ENCODE measurements at places on chromosomes 7 and 10. TPM values are rescaled to one million over a fixed set of nuclear protein-coding genes. Genes with fewer than 3 reads are reported as not detected.

DNA sequence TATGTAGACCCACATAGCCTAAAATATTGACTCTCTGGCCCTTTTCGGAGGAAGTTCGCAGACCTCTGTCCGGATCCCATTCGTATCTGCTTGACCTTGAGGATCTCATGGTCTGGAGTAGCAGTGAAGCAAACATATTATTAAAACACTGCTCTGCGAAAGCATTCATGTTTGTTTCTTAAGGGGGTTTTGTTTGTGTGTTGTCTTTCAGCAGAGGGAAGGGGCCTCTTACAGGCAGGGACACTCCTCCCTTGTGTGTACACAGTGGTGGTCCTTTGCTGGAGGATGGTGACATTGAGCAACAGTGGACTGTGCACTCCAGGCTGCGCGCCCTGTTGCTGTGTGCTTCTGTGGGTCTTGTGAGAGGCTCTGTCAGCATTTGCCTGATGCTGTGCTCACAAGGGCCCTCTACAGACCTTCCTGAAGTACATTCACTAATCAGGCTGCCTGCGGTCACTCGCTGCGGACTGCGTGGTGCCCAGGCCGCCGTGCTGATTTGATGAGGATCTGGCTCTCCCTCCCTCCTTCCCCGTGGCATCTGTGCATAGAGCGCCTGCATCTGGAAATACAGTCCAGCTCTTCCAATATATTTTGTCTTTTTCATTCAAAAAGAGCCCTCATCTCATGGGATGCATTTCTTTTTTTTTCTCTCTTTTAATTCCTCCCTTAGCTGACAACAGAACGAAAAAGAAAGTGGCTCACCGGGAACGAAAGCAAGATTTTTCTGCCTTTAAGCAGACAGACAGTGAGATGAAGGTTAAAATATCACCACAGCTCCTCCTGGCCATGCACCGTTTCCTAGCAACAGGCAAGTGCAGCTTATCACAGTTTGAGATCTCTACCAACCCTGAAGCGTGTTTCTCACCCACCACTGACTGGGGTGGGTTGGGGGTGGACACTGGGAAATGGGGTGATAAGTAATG is 135.8 kb downstream of the CNNM2 start:
- peak; percentile 38 for DNase-seq
- H3K4me3 ChIP-seq: peak overlapping the region; percentile 52
- peaks cover 23% of the 10 kb centered on the region for H3K4me1 ChIP-seq
- H3K27me3 ChIP-seq: no peaks in the 10 kb centered on the region

GRCh38 chr10:7428673-7429350 is 18.0 kb upstream of the SFMBT2 start:
- no peaks in the 10 kb centered on the region for H3K36me3 ChIP-seq
- no peak overlapping the region for H3K4me3 ChIP-seq
- no peak for DNase-seq
- H3K4me1 ChIP-seq: peaks cover 5% of the 10 kb centered on the region
- no peak overlapping the region for H3K27ac ChIP-seq

The ACTL6B gene
- total RNA-seq: not detected

DNA sequence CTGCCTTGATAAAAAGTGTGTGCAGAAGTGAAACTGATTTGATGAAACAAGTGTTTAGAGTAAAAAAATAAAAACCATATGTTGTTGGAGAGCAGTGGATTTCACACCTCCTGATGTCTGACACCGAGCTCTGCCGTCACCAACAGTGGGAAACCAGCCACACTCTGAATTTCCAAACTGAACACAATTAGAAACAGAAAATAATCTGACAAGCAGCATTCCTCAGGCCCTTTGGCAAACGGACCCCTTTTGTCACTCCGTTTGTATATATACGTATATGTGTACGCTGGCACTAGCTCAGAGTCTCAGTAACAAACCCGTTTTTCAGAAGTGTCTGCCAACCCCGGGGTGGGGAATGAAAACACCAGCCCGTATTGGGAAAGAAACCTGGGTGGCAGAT is 32.4 kb downstream of the TACC2 start:
- no peaks in the 10 kb centered on the region for H3K27me3 ChIP-seq
- H3K4me3 ChIP-seq: no peak overlapping the region
- H3K27ac ChIP-seq: no peak overlapping the region
- no peak for DNase-seq
- H3K4me1 ChIP-seq: no peaks in the 10 kb centered on the region

GRCh38 chr7:76201732-76202665 is at the start of gene SRRM3:
Gene SRRM3 (plus strand): TSS chr7:76201896. CDS start chr7:76235067, 33,171 bp downstream.
- H3K27me3 ChIP-seq: peaks cover 13% of the 10 kb centered on the region
- peak; percentile 80 for DNase-seq
- no peaks in the 10 kb centered on the region for H3K36me3 ChIP-seq
- no peak within 1 kb of the TSS for H3K27ac ChIP-seq

DNA sequence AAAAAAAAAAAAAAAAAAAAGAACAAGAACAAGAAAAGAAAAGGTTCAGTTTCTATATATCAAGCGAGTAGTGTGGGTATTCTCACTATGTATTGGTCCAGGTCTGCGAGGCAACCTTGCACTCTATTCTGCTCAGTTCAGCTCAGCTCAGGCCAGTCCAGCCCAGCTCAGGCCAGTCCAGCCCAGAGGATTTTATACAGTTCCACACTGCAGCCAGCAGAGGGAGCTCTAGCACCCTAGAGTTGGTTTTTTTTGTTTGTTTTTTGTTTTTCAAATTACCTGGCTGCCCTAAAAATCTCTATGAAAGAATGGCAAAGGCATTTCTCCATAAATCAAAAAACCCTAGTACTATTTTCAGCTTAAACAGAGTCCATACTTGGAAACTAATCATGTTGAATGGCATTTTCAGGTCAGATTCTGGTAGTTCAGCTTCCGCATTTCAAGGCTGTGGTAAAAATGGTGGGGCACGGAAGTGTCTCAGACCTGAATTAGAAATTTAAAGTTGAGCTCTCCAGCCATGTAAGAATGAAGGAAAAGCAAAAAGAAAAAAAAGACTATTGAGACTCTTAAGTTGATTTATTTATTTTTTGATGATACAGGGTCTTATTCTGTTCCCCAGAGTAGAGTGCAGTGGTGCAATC is 55.2 kb upstream of the GSDME start:
- H3K27me3 ChIP-seq: no peaks in the 10 kb centered on the region
- H3K4me1 ChIP-seq: no peaks in the 10 kb centered on the region
- H3K4me3 ChIP-seq: no peak overlapping the region
- DNase-seq: peak; percentile 36
- H3K36me3 ChIP-seq: peaks cover 69% of the 10 kb centered on the region
- no peak overlapping the region for H3K27ac ChIP-seq

The SFRP5 gene
- not detected for total RNA-seq

The PTF1A gene
- total RNA-seq: not detected

DNA sequence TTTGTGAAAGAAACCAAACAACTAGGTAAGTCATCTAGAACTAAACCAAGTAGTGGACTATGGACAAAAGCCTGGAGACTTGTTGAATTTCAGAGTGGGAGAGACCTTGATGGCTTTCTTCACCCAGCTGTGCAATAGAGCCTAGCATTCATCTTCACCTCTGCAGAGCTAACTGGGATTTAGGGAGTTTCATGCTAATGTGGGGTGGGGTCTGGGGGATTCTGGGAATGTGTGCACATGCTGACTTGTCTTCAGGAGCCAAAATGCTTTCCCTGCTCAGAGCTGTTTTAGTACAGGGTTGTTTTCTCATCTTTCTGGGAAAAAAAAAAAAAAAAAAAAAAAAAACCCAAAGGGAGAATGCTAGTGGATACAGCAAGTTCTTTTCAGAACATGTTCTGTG is 81.3 kb upstream of the ARHGAP21 start:
- DNase-seq: no peak
- H3K36me3 ChIP-seq: no peaks in the 10 kb centered on the region

The DRGX gene
- total RNA-seq: not detected
